Stimulated activated naive CD8-positive, alpha-beta T cell treated with anti-CD3 and anti-CD28 coated beads, Interleukin-15, amount 100 ng/mL, for 72 hours (primary cell): ENCODE measurements at places on chromosomes 5 and 9.
A peak's percentile ranks its signal among the peaks of the same experiment; 100 is the strongest.

- DNase-seq: no peak
These were observed 737.4 kb upstream of the GRAMD2B start for GRCh38 chr5:125685771-125686170.

- DNase-seq: no peak
These were observed 8.9 kb downstream of the LRRC26 start for GRCh38 chr9:137160716-137161557.

- DNase-seq: no peak
These were observed 68.2 kb upstream of the NR4A3 start for GRCh38 chr9:99753436-99753835.

- DNase-seq: no peak
These were observed 2.2 kb upstream of the TSPAN17 start for GRCh38 chr5:176644878-176645670.

DNA sequence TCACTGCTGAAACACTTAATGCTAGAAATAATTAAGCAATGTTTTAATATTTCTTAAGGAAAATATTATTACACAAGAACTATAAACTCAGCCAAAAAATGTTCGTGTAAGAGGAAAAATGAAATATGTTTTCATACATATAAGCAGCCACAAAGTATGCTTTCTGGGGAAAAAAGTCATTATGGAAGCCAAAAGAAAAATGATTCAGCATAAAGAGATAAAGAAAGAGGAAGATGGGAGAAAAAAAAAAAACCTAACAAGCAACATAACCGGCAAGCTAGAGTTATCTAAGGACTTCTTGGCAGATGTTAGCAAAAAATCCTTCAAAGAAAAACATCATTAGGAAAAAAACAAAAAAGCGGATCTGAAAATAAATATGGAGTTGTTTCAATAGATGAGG is 179.1 kb downstream of the MUSK start:
- no peak for DNase-seq

GRCh38 chr9:95506678-95507463 is 9.9 kb downstream of the PTCH1 start:
- peak; percentile 52 for DNase-seq

DNA sequence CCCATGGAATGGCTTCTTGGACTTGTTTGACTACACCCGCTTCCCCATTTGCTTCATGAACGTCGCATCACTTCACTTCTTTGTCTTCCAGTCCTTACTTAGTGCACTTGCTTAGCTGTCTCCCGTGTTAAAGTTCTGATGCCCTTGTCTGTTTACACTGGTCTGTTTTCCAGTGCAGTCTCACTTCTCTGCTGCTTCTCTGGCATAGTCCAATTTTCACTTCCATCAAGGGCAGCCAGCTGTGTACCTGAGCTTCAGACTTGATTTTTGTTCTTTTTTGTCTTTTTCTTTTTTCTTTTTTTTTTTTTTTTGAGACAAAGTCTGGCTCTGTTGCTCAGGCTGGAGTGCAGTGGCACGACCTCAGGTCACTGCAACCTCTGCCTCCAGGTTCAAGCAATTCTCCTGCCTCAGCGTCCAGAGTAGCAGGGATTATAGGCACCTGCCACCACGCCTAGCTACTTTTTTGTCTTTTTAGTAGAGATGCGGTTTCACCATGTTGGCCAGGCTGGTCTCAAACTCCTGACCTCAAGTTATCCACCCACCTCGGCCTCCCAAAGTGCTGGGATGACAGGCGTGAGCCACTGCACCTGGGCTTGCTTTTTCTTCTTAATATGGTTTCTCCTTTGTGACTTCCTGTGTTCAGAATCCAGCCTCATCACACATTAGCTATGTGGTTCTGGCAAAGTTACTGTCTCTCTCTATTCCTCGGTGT is 75.4 kb downstream of the LRRC70 start:
- no peak for DNase-seq

DNA sequence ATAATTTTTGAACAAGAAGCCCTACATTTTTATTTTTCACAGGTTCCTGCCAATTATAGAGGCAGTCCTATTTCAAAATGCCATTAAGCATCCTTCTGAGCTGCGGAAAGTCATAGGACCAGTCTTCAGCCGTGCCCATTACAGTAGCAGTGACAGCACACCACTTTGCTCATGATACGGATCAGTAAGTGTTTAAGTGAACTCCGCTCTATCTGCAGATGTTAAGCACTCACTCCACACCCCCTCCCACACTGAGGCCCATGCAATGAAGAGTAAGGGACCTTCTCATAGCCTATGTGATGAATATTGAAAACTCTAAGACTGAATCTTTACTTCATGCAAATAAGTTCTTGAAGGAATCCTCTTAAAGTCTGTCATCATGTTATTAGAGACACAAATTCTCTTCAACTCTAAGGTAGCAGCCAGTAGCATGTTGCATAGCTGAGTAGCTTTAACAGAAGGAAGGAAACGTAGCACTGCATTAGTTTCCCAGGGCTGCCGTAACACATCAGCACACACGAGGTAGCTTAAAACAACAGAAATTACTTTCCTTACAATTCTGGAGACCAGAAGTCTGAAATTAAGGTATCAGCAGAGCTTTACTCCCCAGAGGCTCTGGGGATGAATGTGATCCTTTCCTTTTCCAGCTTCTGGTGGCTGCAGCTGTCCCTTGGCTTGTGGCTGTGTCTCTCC is 20.3 kb upstream of the TAF11L2 start:
- DNase-seq: no peak

GRCh38 chr5:3010301-3010952 is 258.9 kb upstream of the IRX2 start:
- no peak for DNase-seq
